Activated CD4-positive, alpha-beta T cell treated with anti-CD3 and anti-CD28 coated beads, Interleukin-2, amount 10 ng/mL, durations not matched to agents 7 days and 5 days (primary cell): ENCODE measurements at places on chromosomes 7 and 10.

DNA sequence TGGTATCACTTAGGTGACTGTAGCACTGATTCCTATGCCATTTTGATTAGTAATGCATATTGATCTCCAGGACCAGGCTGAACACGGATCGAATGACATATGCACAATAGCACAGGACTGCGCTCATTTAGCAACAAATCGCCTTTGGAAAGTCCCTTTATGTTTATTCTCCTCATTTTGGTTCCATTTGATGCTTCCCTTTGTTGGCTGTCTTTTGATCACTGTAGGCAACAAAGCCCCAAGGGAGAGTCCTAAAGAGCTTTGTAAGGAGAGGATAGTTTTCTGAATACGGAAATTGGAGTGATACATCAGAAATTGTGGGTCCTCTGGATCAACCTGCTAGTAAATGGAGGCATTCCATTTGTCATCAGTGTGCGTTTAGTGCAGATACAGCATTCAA, 1111.4 kb downstream of the SORCS1 start:
- no peaks in the 10 kb centered on the region for H3K36me3 ChIP-seq
- H3K4me3 ChIP-seq: no peak overlapping the region
- no peaks in the 10 kb centered on the region for H3K4me1 ChIP-seq
- no peak for DNase-seq
- H3K27ac ChIP-seq: no peak overlapping the region
- no peaks in the 10 kb centered on the region for H3K27me3 ChIP-seq

GRCh38 chr10:132929953-132930548, 12.3 kb downstream of the CFAP46 start:
- H3K27me3 ChIP-seq: no peaks in the 10 kb centered on the region
- DNase-seq: no peak
- H3K4me1 ChIP-seq: no peaks in the 10 kb centered on the region
- H3K4me3 ChIP-seq: no peak overlapping the region

DNA sequence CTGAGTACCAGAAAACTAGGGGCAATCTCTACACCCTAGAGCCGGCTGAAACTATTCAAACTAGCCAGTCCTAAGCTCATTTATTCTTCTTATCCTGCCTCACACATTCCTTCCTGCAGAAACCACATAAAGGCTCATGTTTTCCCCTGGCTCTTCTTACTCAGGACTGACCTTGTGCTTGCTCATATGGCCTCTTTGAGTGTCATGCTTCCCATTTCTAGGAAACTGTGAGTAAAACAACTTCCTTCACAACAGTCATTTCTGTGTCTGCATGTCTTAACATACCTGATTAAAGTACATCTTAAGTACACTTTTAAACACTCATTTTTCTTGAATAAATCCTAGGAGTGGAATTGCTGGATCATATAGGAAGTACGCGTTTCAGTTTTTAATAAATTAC, 52.3 kb upstream of the KIAA1217 start:
- H3K4me1 ChIP-seq: no peaks in the 10 kb centered on the region
- no peaks in the 10 kb centered on the region for H3K27me3 ChIP-seq
- DNase-seq: no peak
- H3K4me3 ChIP-seq: no peak overlapping the region
- H3K27ac ChIP-seq: no peak overlapping the region

DNA sequence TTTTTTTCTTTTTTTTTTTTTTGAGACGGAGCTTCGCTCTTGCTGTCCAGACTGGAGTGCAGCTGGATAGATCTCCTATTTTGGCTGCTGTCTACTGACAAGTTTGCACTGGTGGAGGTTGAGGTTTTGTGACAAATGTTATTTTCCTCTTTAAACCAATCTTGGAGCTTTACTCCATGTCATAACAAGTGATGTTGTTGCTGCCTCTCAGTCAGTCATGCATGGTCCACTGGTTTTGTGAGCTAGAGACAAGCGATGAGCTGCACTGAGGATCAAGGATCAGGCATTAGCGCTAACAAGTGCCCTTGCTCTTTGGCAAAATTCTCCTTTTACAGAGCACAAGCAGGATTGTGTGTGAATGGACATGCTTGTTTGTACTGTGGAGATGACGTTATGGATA, 805 bp upstream of the WDFY4 start:
- H3K27me3 ChIP-seq: no peaks in the 10 kb centered on the region
- no peaks in the 10 kb centered on the region for H3K36me3 ChIP-seq
- no peak overlapping the region for H3K4me3 ChIP-seq
- peak overlapping the region; percentile 48 for H3K27ac ChIP-seq

DNA sequence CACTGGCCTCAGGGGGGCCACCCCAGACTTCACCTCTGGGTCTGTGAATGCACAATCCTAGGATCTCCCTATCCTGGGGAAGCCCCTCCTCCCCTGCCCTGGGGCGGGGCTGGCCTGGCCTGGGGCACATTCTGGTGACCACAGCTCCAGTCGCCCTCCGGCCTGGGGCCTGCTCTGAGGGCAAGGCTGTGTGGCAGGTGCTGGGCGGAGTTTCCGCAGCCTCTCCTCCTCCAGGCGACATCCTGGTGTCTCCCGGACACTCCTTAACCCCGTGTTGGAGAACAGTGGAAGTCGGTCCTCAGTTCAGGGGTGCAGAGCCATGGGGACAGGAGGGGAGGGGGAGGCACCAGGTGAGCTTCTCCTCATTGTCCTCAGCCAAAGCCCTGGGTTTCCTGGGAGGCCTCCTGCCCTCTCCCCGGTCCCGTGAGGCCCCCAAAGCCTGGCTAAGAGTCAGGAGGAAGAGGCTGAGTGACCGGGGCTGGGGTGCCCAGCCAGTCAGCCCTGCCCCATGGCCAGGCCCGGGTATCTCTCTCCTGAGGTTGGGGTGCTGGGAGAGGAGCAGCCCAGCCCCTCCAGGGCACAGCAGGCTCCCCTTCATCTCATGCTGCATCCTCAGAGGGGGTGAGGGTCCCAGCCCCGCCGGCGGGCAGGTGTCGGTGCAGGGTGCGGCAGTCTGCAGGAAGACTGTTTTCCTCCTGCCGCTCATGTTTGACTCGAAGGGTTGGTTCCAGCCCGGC, 22.6 kb downstream of the UNCX start:
- no peaks in the 10 kb centered on the region for H3K36me3 ChIP-seq
- no peaks in the 10 kb centered on the region for H3K4me1 ChIP-seq
- no peak for DNase-seq
- H3K27ac ChIP-seq: no peak overlapping the region
- peaks cover 23% of the 10 kb centered on the region for H3K27me3 ChIP-seq

- no peak overlapping the region for H3K27ac ChIP-seq
- DNase-seq: no peak
- peaks cover 1% of the 10 kb centered on the region for H3K4me1 ChIP-seq
- peaks cover 20% of the 10 kb centered on the region for H3K27me3 ChIP-seq
- H3K36me3 ChIP-seq: no peaks in the 10 kb centered on the region
- no peak overlapping the region for H3K4me3 ChIP-seq
These were observed 41.4 kb upstream of the BET1 start for GRCh38 chr7:94045581-94045980.
